NCI-H2107 (cell line): ENCODE measurements at places on chromosomes 6 and 20.

DNA sequence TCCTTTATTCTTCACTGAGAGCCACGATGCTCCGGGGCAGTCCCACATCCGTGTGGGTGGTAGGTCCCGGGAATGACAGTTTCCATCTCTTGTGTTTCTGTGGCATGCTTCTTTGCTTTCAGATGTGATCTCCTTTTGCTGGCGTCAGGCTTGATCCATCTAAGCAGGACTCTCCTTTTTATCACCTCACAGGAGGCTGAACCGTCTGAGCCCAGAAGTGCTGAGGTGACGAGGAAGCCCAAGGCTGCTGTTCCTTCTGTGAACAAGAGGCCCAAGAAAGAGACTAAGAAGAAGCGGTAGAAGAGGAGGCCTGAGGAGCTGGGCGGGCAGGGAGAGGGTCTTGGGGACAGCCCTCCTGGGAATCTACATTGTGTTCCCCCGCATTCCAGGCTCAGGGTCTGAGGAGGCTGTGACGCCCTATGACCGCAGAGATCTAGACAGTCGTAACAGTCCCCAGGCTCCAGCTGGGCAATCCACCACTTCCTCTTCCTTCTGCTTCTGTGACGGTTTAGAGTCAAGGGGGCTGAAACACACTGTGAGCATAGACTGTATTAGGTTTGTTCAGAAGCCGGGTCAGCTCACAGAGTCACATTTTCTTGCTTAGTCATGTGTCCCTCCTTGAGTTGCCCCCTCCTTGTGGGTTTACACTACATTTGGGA lies 26.8 kb downstream of the MANBAL start:
- no peak for DNase-seq

- no peak for DNase-seq
Measured at GRCh38 chr6:7154341-7155139, 46.8 kb downstream of the RREB1 start.

DNA sequence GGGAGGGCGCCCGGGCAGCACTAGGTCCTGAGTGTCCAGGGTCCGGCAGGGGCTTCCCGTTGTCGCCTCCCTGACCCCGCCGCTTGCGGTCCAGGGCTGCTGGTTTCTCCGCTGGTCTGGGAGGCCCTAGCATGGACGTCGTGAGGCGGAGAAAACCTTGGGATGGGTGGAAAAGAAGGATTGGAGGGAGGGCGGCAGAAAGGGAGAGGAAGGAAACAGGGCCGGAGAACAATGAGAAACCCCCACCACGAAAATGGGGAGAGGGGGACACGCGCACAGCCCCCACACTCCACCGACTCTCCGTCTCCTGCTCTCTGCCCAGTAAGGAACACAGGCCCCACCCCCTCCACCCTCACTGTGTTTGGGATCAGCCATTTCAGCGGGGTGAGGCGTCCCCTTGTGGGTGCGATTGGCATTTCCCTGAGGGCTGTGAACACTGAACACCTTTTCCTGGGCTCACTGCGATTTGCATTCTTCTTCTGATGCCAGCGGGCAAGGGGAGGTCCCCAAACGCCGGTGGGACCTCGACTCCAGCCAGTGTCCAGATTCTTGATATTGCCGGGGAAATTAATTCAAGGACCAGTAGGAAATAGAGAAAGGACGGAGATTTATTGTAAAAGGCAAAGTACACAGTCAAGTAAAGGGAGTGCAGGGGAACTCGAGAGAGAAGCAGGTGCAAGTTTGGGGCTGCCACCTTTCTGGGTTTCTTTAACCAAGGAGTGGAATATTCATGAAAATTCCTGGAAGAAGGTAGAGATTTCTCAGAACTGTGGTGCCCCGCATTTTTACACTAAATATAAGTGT lies 3.3 kb upstream of the RAET1G start:
- peak; percentile 82 for DNase-seq

DNA sequence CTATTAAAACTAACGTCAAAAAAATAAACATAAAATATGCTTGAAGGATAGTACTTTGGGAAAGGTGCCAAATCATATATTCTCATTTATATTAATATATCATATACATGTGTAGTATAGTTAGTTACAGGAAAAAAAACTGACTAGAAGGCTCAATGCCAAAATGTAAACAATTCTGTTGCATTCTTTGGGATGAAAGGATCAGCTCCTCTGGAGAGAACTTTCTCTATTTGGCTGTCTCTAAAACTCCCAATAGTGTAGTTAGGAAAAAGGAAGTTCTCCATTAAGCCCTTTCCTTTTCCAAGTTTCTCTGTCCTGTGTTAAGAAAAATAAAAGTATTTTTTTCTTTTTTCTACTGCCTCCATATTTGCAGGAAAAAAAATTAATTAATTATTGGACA lies 86.5 kb upstream of the BTN3A2 start:
- DNase-seq, result no peak

DNA sequence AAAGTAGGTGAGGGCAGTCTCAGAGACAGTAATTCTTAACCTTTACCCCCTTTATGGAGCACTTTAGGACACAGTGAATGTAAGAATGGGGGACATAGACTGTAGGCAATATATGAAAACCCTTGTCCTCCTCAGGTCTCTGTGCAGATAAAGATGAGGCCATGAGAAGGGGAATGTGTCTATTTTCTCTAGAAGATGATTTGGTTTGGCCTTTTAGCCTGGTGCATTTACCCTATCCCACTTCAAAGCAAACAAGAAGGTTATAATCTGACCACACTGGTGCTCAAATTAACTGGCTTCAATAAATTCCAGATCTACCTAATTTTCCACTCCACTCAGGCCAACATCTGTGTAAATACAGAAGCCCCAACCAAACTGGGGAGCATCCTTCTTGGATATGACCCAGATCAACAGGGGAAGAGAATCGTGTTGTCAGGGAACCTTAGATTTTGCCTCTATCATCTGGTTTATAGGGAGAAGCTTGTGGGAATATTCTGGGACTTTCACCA lies 42.4 kb downstream of the RIPOR2 start:
- no peak for DNase-seq

- DNase-seq, result no peak
Measured at GRCh38 chr6:137749696-137750211, 117.3 kb upstream of the TNFAIP3 start.

- DNase-seq, result no peak
Measured at GRCh38 chr6:126811321-126811720, 307.1 kb upstream of the RSPO3 start.

DNA sequence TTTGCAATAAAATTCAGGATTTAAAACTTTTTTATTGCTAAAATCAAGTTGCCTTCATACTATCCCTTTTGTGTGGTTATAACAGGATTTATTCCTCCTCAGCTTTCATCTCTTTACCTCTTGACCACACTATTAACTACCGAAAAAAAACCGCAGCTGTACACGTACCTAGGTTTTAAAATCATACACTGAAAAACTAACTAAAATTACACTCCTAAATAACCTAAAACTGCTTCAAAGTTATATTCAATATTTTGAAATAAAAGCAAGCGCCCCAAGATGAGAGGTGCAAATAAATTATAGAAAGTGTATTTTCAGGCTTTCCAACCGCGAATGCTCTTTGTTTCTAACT lies 1.4 kb downstream of the MPC1 start:
- no peak for DNase-seq

DNA sequence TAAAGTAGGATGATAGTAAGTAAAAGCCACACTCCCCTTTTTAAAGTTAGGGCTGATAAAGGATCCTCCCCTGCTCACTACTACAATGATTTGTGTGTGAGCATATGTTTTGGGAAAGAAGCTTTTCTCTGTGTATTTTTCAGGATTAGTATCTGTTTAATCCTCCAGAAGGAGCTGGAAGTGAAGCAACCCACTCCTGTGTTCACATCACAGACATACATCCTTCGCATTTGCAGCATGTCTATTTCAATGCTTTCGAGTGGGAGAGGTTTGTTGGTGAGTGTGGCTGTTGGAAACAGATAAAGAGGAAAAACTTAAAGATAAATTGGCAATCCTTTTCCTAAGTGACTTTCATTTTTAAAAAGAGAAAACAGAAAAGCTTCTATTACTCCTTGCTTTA lies 31.6 kb upstream of the RGS17 start:
- DNase-seq, result no peak

DNA sequence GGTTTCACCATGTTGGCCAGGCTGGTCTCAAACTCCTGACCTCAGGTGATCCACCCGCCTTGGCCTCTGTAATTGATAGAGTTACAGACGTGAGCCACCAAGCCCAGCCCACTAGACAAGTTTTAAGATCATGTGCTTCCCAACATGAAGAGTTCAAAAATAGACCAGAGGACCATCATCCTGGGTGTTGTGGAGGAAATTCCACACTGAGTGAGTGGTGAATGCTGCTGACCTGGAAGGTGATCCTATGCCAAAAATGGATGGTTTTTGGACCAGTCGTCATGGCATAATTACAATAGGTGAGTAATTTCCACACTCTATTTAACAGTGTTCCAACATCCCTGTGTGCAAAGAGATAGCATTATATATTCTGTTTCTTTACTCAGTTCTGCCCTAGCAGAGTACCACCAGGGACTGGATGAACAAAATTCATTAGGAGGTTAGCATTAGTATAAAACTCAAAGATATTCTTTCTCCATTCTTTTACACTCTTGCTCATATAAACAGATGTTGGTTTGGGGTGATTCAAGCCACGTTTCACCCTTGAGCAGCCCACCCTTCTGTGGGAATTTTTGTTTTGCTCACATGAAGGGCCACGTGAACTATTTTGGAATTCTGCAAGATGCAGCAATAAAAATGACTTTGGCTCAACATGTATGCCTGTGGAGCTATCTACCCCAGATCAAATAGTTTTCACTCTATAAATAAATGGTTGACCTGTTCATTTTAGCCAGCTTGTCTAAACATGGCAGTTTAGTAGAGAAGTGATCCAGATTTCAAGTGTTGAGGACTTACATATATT lies 206.2 kb upstream of the TCF21 start:
- DNase-seq, result no peak

DNA sequence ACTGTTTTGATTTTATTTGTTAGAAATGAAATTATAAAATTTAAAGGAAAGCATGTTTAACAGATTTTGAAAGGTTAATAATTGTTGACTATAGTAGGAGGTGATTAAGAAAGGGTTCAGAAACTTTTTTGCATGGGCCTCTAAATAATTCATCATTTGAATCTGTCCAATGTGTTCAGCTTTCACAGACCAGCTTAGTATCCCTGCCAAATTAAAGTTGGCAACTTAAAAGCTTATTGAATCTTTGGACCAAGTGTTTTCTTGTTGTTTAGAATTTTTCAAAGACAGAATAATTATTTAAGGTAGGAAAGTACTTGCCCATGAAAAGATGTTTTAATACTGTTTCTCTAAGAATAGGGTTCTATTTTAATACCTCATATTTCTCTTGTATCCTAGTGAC lies 466.0 kb downstream of the GJA1 start:
- DNase-seq, result no peak

DNA sequence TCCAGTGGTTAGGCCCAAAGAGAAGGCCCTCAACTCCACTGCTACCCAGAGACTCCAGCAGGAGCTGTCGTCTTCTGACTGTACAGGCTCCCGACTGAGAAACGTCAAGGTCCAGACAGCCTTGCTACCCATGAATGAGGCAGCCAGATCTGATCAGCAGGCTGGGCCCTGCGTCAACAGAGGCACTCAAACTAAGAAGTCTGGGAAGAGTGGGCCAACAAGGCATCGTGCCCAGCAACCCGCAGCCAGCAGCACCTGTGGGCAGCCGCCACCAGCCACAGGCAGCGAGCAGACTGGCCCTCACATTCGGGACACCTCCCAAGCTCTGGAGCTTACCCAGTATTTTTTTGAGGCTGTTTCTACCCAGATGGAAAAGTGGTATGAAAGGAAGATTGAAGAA lies 8.1 kb downstream of the LYRM2 start:
- no peak for DNase-seq

DNA sequence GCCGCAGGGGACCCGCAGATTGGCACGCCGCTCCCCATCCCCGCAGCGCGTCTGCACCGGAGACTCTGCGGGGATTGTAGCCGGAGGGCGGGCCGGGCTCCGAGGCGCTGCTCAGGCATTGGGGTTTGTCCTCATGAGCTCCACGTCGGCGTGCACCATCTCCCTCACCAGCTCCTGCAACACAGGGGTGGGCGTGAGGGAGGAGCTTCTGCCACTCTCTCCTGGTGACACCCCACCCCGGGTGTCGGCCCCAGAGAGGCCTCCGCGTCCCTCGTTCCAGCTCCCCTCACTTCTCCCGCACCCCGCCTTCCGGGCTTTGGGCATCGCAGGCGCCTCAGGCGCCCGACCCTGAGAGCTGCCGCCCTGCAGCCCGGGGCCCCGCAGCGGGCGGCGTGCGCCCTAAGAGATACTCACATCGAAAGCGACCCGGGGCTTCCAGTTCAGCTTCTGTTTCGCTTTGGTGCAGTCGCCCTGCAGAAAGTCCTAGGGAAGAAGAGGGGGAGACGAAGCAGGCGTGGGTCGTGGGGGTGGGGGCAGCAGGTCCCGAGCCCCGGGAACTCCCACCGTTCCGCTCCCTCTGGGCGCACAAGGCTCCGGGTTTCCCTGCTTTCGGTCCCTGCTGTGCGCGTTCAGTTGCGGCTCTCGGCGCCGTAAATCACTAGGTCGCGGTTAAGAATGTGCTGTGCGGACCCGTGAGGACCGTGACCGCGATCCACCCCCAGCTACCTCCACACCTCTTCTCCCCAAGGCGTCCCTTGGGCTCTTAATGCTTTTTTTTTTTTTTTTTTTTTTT lies 14.5 kb downstream of the FOXC1 start:
- no peak for DNase-seq

DNA sequence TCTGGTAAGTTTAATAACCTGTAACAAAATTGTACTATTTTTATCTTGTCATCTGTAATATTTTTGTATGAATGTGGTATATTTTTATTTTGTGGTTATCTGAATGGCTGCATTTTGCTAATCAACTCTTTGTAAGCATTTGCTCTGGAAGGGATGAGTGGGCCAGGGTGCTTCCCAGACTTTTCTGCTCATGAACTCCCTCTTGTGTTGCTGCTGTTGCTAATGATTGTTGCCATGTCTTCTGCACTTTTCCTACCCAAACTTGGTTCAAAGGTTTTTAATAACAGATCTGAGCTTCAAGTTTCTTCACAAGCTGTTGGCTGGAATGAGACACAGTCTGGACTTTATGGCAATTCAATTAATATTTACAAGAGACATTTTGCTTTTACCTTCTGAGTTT lies 1005.7 kb downstream of the HACE1 start:
- no peak for DNase-seq

- DNase-seq, result no peak
Measured at GRCh38 chr6:90534337-90535025, 52.4 kb downstream of the MAP3K7 start.
